Stimulated activated CD4-positive, alpha-beta T cell treated with anti-CD3 and anti-CD28 coated beads, Interleukin-1b, Interleukin-23, amount 100 ng/mL, for 1 hour (primary cell): ENCODE measurements at places on chromosomes 3 and 15.

- DNase-seq: no peak
These were observed 204.9 kb downstream of the STAG1 start for GRCh38 chr3:136547293-136547692.

GRCh38 chr3:113557374-113557773 is 25.0 kb downstream of the SIDT1 start:
- DNase-seq: no peak

GRCh38 chr3:164479406-164479805 is 598.9 kb downstream of the SI start:
- DNase-seq: no peak

DNA sequence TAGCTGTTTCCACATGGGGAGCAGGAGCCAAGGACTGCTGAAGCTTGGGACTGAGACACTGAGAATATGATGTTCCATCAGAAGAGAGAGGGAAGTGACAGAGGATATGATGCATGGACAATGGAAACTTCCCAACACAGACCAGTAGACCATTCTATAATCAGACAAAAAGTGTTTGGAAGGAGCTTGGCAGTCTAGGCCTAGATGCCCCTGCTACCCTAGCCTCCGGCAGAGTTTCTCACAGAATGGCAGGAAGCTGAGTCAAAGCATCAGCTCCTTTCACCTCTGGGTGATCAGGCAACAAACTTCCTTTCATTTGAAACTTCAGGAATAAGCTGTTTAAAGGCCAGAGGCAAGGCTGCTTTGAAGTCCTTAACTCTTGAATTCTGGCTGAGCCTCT is 222.0 kb downstream of the NEK10 start:
- DNase-seq: no peak

- DNase-seq: no peak
These were observed 20.8 kb downstream of the TM4SF1 start for GRCh38 chr3:149356630-149357029.

DNA sequence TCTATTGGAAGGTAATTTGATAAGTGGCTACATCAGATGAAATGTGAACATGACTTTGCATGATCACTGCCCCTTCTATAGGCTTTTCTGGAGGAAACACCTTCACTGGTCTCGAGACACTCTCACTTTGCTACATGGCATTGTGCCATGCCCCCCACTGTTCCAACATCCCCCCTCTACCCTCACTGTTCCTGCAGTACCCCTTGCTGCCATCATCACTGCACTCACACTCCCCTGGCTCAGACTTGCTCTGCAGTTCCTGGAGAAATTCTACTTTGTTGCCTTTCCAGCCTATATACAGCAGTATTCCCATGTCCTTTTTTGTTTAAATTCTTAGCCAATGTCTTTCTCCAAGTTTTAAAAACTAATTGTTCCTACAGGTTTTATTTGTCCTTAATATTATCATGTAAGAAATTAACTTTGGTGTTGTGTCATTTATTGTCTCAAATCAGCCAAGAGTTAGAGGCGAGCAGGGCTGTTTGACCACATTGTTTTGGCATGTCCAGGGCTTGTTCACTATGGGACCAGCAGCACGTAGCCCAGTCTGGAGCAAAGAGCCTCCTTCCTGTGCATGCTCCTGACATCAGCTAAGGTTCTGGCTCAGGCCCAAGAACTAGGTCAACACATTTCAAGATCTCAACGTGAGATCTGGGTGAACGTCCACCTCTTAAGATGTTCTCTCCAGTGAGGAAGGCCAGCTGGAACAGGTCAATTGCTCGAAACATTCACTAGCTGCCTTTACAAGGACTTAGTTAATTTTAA is 246.4 kb downstream of the SLC9A9 start:
- DNase-seq: no peak

DNA sequence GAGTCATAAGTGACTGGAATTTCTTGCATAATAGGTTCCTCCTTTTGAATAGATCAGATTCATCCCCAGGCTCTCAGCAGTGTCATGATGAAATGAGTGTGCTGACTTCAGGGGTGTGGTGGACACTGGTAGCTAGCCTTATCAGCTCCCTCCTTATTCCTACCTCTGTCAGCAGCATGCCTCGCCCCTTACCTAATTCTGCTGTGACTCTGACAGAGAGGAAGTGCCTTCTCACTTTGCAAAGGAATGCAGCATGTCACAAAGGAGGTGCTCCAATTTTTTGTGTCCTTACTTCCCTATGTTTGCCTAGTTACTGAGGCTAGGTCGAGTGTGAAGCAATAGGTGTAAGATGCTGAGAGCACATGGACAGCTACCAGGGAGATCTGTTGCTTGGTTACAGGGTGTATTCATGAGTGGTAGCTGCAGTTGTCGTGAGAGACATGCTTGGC is 90.6 kb downstream of the TNFAIP8L3 start:
- DNase-seq: no peak

DNA sequence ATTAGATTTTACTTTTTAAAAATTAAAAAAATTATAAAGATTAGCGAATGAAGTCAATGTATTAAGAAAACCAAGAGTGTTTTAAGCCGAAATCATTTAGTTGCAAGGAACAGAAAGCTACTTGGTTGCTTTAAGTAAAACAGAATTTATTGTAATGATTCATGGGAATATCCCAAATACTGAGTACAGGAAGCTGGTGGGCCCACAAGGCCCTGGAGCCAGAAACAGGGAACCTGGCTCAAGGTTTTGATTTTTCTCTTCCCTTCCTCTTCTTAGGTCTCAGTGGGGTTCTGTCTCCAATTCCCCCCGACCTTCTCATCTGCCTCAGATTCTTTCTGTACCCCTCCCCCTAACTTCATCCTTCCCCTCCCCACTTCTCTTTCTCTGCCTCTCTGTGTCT is 229.0 kb downstream of the TLE3 start:
- DNase-seq: no peak

GRCh38 chr3:59143447-59143846 is 93.6 kb upstream of the CFAP20DC start:
- DNase-seq: no peak

GRCh38 chr3:71725271-71725991 is at the start of gene EIF4E3:
EIF4E3 (minus strand) TSS chr3:71725402; CDS start chr3:71725367, 35 bp downstream.
- DNase-seq: no peak

DNA sequence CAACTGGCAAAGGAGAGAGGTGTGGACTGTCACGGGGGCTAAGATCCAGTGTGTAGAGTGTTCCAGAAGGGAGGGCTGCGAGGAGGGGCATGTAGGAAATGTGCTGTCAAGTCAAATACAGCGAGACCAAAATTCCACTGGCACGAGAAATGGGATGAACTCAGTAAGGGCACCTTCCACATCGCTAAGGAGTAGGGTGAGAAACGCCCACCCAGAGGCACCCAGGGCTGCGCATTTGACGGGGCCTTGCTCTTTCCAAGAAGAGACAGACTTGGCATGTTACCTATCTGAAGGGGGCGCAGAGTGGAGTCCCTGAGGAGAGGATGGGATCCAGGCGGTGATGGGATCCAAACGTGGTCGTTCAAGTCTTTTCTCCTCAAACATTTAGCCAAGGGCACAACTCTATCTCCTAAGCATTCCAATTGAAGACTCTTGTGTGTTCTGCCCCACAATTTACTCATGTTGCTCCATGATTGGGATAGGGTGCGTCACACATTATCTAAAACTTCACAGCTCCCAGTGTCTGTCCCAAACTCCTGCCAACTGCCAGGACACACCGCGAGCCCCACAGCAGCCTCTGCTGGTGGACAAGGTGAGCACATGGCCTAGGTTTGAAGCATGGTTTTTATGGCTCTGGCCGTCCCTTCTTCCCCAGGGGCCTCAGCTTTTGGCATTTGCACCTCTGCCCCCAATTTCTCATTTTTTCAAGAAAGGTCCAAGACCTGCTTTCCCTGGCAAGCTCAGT is 7.6 kb downstream of the SELENOS start:
- DNase-seq: no peak

DNA sequence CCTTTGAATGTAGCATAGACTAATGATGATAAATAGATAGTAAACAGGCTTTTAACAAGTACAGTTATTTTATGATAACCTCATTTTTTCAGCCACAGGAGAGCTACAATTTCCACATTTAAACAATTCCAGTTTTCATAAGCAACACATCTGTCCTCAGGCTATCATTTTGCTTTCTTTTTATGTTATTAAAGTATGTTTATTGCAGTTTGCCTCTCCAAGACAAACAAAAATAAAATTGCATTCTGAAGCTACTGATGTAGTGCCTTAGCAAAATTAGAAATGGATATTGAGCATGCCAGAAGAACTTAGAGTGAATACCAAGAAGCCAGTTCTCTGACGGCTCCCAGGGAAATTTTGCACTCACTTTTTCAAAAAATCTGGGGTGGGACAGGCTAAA is 140.6 kb upstream of the ABHD17C start:
- DNase-seq: no peak
